ENCODE measurements at places on chromosomes 2 and 18. TPM values are rescaled to one million over a fixed set of nuclear protein-coding genes. Genes with fewer than 3 reads are reported as not detected.

DNA sequence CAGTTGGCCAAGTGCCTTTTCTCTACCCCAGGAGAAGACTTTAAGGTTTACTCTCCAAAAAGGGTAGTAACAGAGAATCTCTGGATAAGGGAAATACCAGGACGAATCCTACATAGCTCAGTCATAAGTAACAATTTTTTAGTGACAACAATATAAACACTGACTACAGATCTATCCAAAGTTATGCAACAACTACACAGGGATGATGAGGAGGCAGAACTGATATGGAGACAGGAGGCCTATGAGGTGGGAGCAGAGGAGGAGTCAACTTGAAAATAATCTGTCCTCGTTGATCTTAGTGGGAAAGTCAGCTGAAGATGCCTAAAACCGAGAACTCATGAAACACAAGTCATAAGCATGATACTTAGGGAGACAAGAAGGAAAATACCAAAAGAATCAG lies 40.2 kb downstream of the SLC35F5 start:
- no peak for DNase-seq

Gene DSEL
- polyA plus RNA-seq: 20.9 TPM

GRCh38 chr2:29039718-29040480 lies 34.4 kb downstream of the PCARE start:
- no peak for DNase-seq

Gene DPP10
- 14.9 TPM for polyA plus RNA-seq

DNA sequence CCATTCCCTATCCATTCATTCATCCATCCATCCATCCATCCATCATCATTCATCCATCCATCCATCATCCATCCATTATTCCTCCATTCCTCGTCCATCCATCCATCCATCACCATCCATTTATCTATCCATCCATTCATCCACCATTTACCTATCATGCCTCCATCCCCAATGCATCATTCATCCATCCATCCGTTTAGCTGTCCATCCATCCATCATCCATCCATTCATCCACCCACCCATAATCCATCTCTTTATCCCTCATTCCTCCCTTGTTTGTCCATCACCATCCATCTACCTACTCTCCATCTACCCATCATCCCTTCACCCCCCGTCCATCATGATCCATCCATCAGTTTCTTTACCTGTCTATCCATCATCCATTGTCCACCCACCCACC lies 13.6 kb downstream of the NFATC1 start:
- no peak for DNase-seq

Gene MFF
- polyA plus RNA-seq: 124 TPM

Gene RNF144A
- 56.4 TPM for polyA plus RNA-seq

Gene DNAJC27
- 9.5 TPM for polyA plus RNA-seq

GRCh38 chr2:73487112-73487657 lies 101.5 kb downstream of the ALMS1 start:
- no peak for DNase-seq

GRCh38 chr18:38023871-38024270 lies 458.3 kb upstream of the CELF4 start:
- DNase-seq: no peak

GRCh38 chr2:18645315-18645714 lies 55.9 kb upstream of the NT5C1B start:
- no peak for DNase-seq

GRCh38 chr18:76604935-76605240 lies 109.8 kb upstream of the ZNF516 start:
- no peak for DNase-seq

- DNase-seq: no peak
Measured at GRCh38 chr2:138811431-138811830, 31.2 kb upstream of the NXPH2 start.

- no peak for DNase-seq
Measured at GRCh38 chr2:127044165-127044718, 62.7 kb downstream of the BIN1 start.

DNA sequence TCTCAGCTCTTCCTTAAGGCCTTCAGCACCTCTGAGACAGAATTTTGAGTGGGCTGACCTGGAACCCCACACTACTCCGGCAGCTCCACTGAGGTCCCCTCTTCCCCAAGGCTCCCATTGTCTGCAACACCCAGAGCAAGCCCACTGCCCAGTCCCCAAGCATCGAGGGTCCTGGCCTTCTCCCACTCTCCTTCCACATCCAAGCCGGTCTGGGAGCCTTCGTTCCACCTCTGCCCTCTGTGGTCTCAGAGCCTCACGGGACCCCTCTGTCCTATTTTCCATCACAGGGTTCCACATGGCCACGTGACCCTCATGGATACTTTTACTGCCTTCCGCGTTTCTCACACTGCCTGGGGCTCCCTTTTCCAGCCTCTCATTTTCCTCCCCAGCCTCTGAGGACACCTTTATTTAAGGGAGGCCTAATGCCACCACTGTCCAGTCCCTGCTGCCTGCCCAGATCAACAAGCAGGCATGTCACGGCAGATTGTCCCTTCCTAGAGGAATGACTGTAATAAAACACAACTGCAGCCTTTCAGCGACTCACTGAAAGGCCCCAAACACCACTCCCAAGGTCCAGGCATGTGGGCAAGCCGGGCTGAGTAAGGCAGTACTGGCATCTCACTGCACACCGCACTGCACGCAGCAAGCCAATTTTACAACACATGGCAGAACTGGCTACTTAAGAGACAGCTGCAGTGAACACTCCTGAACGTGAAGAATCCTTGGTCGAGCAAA lies 7.9 kb upstream of the SALL3 start:
- no peak for DNase-seq

DNA sequence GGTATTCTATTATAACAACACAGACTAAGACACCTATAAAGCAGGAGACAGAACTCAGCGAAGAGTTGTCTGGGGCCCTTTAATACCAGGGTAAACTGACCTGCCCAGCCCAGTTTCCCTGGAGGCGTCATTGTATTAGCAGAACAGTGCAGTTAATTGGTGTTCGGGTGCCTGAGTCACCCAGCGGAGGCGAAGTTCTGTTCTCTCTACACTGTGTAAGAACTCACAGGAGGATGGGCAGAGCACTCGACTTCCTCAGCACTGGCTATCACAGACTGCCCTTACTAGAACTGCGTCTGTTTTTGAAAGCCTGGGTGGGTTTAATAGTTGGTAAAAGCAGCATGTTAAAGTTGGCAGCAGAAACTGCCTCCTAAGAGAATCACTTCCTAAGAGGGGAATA lies 106.5 kb upstream of the ATP8B1 start:
- no peak for DNase-seq

DNA sequence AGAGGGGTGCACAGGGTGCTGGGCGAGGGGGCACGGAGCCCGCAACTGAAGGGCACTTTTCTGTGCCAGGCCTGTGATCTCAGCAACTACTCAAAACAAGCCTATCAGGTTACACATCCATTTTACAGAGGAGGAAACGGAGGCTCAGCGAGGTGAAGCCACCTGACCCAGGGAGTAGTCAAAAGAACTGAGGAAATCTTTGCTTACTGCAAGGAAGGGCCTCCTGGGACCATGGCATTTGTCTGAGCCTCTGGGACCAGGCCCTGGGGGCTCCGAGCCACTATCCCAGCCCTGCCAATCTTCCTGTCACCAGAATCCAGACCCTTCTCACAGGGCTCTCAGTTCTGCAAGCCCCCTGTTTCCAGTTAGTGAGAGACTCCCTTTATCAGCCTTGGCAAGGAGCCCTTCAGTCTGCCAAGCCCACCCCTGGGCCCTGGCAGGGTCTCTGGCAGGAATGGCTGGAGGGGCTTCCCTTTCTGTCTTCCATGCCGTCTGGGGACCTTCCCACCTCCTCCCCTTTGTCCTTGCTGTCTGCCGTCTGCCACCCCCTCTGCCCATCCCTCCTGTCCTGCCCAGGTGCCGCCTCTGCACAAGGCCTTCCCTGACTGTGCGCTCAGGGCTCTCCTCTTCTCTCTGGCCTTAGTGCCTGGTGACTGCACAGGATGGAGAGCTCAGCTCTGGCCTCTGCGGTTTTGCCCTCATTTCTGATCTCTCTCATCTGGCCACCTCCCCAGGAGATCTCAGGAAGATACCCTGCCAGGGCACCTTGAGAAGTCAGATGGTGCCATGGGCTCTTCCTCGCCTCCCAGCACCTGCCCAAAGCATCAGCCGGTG lies 194.7 kb upstream of the GLI2 start:
- DNase-seq: no peak
